Fibroblast of pulmonary artery (primary cell): ENCODE measurements at places on chromosomes 7 and 10.

- peak; percentile 49 for DNase-seq
Observed at GRCh38 chr7:29274146-29275017, 79.8 kb downstream of the CHN2 start.

- peak; percentile 62 for DNase-seq
Observed at GRCh38 chr7:31114593-31115343, 62.7 kb downstream of the ADCYAP1R1 start.

- DNase-seq = peak; percentile 78
Observed at GRCh38 chr10:35448687-35449662, 112.7 kb downstream of the CCNY start.

GRCh38 chr7:139734395-139734794 lies 43.4 kb downstream of the HIPK2 start:
- DNase-seq = peak; percentile 99

- no peak for DNase-seq
Observed at GRCh38 chr10:12547301-12547771, 198.0 kb downstream of the CAMK1D start.

DNA sequence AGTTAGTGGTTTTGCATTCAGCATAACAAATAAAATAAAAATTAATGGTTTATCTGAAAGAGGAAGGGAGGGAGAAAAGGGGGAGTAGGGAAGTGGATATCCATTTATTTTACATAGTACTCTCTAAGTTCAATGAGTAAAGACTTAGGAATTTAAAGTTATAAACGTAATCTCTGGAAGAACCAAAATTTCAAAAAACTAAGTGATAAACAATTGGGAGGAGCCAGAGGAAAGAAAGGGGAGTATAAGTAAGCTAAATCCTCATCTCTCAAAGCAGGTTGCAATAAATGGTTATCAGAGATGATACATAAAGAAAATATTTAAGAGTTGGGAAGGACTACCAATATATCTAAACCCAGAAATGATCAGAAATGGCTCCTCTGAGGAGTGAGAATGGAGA lies 46.4 kb downstream of the ANK3 start:
- peak; percentile 39 for DNase-seq

- DNase-seq = no peak
Observed at GRCh38 chr7:82359426-82359825, 84.2 kb downstream of the CACNA2D1 start.

DNA sequence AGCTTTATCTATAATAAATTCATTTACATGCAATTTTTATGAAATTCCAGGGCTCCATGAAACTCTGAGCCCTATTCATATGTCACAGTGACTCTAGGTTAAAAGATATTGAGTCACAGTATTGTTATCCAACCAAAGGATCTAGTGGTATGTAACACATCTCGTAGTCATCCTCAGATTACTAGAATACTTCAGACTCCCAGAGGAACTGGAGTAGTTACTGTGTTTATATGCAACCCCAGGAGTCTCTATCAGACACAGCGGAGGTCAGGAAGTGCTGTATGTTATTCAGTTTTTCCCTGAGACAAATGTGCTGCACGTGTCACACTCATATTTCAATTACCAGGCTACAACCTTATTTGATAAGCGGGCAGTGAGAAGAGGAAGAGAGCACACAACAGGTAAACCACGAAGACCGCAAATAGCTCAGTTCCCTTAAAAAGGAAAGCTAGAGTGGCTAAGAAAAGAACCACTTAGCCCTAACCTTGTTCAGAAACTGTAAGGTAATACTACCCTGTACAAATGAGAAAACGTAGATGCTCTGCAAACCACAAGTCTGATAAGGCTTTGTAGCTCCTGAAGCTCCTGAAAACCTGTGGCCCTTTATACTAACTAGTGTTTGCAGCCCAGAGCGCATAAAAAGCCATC lies 114.0 kb upstream of the CNTNAP2 start:
- DNase-seq = peak; percentile 3

- no peak for DNase-seq
Observed at GRCh38 chr10:103627111-103627892, 133.8 kb downstream of the NEURL1 start.

GRCh38 chr7:144105211-144105610 lies 4.2 kb upstream of the OR2A2 start:
- DNase-seq = no peak
